AG09309 (cell line): ENCODE measurements at places on chromosomes 2 and 18.

GRCh38 chr2:238848691-238848975 is 748 bp downstream of the TWIST2 start:
- DNase-seq = no peak

- no peak for DNase-seq
These were observed 37.7 kb upstream of the MEX3C start for GRCh38 chr18:51235009-51235789.

DNA sequence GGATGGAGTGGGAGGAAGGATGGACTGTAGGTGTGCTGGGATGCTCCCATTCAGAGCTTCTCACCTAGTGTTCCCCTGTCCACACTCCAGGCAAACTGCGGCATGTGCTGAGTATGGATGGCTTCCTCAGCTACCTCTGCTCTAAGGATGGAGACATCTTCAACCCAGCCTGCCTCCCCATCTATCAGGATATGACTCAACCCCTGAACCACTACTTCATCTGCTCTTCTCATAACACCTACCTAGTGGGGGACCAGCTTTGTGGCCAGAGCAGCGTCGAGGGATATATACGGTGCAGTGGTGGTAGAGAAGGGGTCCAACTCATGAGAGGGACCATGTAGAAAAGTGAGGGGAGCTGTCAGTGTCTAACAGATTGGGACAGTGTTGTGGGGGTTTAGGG is 20.2 kb downstream of the PLCD4 start:
- DNase-seq = no peak

- no peak for DNase-seq
These were observed 2.1 kb downstream of the SLC39A10 start for GRCh38 chr2:195659114-195659513.
